Fibroblast of gingiva (primary cell): ENCODE measurements at places on chromosomes 1 and 21.

GRCh38 chr1:20119347-20119746 is at the start of gene PLA2G2D:
PLA2G2D (minus strand) TSS chr1:20119536; CDS start chr1:20119498, 38 bp downstream.
- no peak for DNase-seq

GRCh38 chr1:204294357-204294756 is 65.4 kb downstream of the PLEKHA6 start:
- DNase-seq = peak; percentile 87

GRCh38 chr1:246587606-246588005 is 21.4 kb downstream of the CNST start:
- peak; percentile 87 for DNase-seq

DNA sequence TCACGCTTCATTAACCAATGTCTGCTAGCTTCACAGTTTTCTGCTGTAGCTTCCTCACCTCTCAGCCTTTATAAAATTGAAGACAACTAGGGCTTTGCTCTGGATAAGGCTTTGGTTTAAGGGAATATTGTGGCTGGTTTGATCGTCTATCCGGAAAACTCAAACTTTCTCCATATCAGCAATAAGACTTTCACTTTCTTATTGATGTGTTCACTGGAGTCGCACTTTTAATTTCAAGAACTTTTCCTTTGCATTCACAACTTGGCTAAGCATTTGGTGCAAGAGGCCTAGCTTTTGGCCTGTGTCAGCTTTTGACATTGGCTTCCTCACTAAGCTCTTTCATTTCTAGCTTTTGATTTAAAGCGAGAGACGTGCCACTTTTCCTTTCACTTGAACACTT is 12.9 kb downstream of the COA6 start:
- DNase-seq = no peak

GRCh38 chr1:14808768-14809167 is 210.3 kb downstream of the KAZN start:
- DNase-seq = no peak

DNA sequence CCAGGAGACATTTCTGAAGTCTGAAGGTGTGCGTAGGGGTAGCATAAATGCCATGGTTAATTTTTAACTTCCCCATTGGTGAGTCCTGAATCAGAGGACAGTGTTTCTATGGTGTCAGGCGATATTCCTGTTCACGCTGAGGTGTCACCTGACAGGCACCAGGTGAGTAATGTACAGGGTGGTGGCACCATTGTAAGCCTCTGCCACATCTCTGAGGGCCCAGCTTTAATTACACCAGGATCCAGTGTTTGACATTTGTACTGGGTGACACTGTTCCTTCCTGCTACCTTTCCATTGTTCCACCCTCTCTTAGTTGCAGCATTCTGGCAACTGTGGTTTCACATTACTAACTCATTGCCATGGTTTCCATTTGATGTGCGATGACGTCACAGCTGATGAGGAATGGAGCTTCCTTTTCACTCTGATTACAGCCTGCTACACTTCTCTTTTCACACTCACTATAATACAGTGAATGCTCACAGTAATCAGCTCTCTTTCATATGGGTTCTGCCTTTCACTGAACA is 40.6 kb upstream of the MARK1 start:
- DNase-seq = peak; percentile 19

DNA sequence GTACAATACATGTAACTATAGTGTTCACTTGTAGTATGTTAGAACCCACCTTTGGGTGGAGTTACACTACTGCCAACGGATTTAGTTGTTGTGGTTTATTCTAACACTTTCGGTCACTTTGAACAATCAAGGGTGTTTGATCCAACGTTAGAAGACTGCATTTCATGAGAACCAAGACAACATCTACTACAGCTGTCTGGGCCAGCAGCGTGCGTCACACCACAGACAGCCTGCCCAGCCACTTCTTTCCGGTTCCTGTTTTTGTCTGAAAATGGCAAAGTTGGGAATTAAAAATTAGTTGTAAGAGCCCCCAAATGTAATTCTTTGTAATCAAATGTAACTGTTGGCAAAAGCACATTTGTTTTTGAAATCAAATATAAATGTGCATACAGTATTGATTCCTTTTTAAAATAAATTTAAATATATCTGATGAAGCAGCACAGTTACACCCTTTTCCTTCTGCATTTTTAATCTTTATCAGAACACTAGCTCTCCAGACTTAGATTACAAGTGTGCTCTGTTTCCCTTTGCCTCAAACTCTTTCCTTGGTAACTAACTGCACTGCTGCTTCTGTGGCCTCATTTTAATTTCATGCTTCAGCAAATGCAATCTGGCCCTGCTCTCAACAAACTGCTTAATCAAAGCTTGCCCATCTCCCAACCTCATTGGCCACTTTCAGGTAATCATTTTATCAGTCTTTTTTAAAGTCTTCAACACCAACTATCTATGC is 86.6 kb upstream of the DPH5 start:
- no peak for DNase-seq

GRCh38 chr1:165954940-165955339 is 127.5 kb downstream of the UCK2 start:
- peak; percentile 72 for DNase-seq

DNA sequence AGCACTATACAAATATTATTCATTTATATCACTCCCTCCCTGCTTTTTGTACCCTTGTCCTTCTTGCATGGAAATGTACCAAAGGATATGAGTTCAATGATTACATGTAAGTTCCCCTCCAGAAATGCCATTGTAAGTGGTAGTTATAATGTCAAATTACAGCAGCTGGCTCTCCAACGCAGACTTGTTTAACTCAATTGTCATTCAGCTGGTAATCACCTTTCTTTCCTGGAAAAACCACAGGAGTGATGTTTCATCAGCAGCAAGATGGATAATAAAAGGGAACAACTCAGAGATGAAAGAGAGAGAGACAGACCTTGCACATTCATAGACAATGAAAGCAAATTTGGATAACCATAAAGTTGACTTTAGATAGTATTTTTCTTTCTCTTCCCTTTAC is 578.6 kb upstream of the PBX1 start:
- DNase-seq = no peak

DNA sequence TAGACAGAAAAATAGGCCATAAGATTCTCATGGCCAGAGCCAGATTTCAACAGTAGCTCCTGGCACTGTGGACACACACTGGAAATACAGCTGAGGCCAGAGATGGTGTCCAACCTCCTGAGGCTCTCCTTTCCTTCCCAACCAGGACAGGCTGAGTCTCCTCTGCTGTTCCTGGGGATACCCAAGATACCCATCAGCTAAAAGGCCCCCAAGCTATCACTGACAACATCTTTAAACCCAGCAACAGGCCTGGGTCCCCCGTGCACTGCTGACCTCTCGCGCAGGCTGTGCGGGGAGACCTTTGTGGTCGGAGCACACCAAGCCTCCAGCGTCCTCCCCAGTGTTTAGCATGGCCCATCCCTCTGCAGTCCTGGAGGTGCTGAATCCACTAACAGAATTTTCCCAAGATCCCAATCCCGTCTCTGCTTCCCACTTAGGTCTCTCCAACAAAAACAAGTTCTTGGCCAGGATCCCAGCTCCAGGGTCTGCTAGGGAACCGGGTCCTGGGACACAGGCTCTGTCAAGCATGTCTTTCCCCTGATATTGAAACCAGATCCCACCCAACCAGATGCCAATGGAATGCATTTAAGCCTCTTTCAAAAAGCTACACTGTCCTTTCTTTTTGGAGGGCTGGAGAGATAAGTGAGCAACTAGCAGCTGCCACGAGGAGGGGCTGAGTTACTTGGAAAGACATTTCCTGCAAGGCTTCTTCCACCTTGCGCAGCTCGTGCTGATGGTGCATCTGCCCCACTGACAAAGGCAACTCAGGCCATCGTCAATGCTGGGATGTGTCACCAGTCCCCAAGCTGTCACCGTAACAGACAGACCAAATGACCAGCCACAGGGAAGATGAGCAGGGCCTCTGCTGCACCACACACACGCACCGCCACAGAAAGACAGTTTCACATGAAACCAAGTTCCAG is 73.2 kb downstream of the BCAR3 start:
- DNase-seq = no peak

GRCh38 chr1:19313636-19313959 is 1.5 kb downstream of the SLC66A1 start:
- no peak for DNase-seq

DNA sequence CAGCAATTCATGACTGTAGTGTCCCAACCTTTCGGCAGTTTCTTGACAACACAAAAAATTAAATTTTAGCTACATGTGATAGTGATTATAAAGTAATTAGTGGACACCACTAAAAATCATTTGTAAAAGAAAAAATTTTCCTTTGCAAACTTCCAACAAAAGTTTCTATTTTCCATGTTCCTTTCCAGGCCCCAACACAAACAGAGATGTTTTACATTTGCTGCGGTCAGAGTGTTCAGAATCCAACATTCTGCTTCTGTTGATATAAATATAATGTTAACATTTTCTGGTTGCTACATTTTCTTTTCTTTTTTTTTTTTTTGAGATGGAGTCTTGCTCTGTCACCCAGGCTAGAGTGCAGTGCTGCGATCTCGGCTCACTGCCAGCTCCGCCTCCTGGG is 54.9 kb upstream of the WLS start:
- DNase-seq = peak; percentile 36

GRCh38 chr1:204340081-204340889 is 19.4 kb downstream of the PLEKHA6 start:
- no peak for DNase-seq

GRCh38 chr1:203926025-203926540 is 64.7 kb downstream of the SNRPE start:
- peak; percentile 48 for DNase-seq

DNA sequence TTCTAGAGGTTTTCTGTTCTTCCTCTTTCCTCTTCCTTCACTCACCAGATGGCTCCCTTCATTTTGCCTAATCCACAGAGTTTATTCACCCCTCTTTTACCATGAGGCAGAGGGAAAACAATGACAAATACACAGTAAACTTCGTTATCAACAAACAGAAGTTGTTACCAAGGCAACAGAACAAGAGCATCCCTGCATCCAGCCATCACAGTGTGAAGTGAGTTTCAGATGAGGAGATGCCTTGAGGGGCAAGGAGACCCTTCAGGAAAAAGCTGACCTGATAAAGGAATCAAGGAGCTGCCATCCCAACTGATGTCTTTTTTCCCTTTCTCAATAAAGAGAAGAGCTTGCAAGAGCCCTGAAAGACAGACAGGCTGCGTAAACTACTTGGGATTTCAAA is 195.3 kb downstream of the BRINP2 start:
- no peak for DNase-seq

- no peak for DNase-seq
Observed at GRCh38 chr1:24235921-24236788, 49.1 kb upstream of the IFNLR1 start.

DNA sequence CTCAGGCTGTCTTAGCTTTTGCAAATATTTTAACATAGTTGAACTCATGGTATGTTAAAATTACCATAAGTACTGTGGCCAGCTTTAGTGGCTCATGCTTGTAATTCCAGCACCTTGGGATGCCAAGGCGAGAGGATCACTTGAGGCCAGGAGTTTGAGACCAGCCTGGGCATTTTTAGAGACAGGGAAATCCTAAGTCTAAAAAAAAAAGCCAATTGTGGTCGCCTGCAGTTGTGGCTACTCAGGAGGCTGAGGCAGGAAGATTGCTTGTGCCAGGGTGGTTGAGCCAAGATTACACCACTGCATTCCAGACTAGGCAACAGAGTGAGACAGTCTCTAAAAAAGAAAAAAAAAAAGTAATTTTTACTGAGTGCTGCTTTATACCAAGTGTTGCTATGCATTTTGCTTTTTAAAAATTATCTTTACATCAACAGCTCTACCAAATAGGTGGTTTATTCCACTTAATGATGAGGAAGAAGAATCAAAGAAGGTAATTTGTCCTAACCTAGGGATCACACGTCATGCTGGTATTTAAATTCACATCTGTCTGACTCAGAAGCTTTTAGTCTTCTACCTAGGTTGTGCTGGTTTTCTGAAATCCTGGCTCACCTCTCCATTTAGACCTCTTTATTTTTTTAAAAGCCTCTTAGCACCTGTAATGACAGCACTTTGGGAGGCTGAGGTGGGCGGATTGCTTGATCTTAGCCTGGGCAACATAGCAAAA is 16.8 kb downstream of the PPP1R12B start:
- DNase-seq = peak; percentile 68
